B cell (primary cell): ENCODE measurements at places on chromosomes 3 and 15. TPM values are rescaled to one million over a fixed set of nuclear protein-coding genes. Genes with fewer than 3 reads are reported as not detected.

- DNase-seq, result no peak
Measured at GRCh38 chr3:192958219-192958872, 40.7 kb upstream of the MB21D2 start.

The JAGN1 gene
- 25.7 and 26.2 TPM in 2 replicates for total RNA-seq

GRCh38 chr3:137709011-137709601 is 55.0 kb upstream of the SOX14 start:
- no peak for DNase-seq

GRCh38 chr15:82750831-82751180 is 41.1 kb upstream of the AP3B2 start:
- no peak for DNase-seq

DNA sequence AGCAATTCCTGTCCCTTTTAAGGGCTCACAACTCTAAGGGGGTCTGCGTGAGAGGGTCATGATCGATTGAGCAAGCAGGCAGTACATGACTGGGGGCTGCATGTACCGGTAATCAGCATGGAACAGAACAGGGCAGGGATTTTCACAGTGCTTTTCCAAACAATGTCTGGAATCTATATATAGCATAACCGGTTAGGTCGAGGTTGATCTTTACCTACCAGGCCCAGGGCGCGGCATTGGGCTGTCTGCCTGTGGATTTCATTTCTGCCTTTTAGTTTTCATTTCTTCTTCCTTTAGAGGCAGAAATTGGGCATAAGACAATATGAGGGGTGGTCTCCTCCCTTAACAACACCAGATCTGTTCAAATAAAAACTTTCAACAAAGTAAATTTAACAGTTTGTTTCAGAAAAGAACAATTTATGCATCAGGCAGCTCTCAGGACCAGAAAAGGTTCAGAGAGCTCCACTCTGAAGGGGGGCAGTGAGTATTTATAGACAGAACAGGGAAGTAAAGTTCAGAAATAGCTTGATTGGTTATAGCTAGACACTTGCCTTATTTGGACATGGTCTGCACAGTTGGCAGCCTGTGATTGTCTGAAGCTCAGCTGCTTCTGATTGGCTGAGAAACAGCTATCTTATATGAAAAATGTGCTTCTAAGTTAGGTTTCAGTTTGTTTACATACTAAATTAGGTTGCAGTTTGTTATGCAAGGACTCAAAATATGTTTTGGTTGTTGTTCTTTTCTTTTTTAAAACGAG is 17.2 kb upstream of the B4GALT4 start:
- peak; percentile 18 for DNase-seq

The PCBP4 gene
- total RNA-seq, result 15.3 TPM in 2 replicates

- DNase-seq, result no peak
Measured at GRCh38 chr3:197038679-197039462, 9.3 kb upstream of the MELTF start.

The TRPM1 gene
- total RNA-seq, result not detected in 2 replicates

The ZNF35 gene
- total RNA-seq, result 12.1 and 16.6 TPM in 2 replicates

The MESP1 gene
- total RNA-seq, result 0.49 and 0.51 TPM in 2 replicates

DNA sequence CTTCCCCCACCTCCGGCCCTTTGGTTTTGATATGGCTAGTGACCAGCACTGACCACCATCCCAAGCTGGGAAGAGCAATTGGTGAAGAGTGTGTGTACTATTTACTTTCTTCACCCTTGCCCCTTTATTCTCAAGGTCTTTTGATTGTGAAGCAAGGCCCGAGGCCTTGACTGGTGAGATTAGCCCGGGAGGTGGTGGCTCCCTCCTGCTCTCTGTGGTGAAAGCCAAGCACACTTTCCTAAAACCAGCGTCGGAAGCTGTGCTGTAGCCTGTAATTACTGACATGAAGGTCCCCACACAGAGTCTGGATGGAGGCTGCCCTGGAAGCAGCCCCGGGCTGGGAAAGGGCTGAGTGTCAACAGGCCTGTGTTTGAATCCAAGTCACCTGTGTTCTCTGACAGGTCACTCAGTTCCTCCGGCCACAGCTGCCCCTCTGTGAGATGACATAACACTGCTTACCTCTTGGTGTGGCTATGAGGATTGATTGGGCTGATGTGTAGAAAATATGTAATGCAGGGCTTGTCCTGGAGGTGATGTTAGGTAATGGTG is 60.5 kb upstream of the PRR23C start:
- no peak for DNase-seq

DNA sequence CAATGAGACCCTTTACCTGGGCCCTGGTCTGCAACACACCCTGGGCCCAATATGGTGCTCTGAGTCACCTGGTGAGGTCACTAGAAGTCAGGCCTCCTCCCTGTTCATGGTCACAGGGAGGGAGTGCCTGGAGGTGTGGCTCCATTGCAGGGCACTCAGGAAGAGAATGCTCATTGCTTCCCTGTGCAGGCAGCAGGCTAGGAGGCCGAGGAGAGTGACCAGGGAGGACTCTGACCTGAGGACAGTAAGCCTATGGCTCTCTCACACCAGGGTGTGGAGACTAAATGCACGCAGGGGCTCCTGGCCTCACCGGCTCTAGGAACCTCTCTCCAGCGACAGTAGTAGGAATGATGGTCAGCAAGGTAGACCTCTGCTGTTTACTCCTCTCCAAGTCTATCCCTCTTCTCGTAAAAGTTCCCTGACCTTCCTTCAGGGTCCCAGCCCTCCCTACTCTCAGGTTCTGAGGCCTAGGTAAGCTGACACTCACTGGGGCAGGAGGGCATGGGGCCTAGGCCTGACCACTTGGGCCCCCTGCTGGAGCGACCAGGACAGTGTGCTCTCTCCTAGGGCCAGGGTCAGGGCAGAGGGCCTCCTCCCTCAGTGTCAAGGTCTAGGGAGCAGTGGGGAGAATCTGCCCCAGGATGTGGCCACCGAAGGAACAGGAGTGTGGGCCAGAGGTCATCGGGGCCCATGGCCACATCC is 9.6 kb upstream of the SLCO2A1 start:
- DNase-seq, result no peak

GRCh38 chr3:139202226-139202958 is 141.4 kb upstream of the MRPS22 start:
- no peak for DNase-seq

DNA sequence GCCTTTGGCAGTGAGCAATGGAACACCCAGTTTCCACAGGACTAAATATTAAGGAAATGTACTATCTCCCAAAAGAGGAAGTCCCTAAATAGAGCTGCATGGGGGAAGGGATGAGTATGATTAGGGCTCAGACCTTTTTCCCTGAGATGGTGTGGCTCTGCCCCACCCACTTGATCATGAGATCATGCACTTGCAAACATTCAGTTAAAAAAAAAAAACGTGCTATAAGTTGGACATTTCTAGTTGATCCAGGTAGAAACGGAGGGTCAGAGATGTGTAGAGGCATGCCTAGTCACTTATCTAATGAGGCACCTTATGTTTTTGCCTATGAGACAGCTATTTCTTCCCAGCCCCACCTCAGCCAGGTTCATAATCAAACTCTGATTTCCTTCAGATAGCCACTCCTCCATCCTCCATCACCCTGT is 24.5 kb upstream of the SSR3 start:
- no peak for DNase-seq

GRCh38 chr3:13821126-13821525 is 58.7 kb downstream of the WNT7A start:
- no peak for DNase-seq

The WWTR1 gene
- total RNA-seq, result 0.92 and 2.3 TPM in 2 replicates

The CAPN3 gene
- total RNA-seq, result 41.7 and 44.2 TPM in 2 replicates

GRCh38 chr15:88797663-88798339 is 5.4 kb upstream of the ACAN start:
- DNase-seq, result no peak

GRCh38 chr15:27483124-27483523 is 512.1 kb downstream of the GABRG3 start:
- no peak for DNase-seq

- no peak for DNase-seq
Measured at GRCh38 chr3:14300721-14301399, 101.5 kb upstream of the SLC6A6 start.

DNA sequence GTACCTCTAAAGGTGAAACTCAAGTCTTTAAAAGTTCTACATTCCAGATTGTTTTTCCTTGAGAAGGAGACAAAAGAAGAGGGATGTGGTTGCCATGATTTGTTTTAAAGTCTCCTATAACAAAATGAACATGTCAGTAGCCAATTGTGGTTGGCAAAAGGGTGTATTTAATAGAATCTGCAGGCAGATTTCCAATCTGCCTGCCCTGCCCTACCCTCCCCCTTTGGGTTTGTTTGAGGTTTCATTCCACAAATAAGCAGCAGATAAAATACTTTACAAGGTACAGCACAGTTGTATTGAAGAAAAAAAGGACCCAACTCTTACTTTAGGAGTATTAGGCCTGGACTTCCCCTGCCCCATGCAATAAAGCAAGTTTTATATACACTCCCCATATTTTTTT is 59.5 kb downstream of the MLH1 start:
- DNase-seq, result no peak

GRCh38 chr3:16186565-16186964 is 12.1 kb downstream of the GALNT15 start:
- DNase-seq, result no peak

DNA sequence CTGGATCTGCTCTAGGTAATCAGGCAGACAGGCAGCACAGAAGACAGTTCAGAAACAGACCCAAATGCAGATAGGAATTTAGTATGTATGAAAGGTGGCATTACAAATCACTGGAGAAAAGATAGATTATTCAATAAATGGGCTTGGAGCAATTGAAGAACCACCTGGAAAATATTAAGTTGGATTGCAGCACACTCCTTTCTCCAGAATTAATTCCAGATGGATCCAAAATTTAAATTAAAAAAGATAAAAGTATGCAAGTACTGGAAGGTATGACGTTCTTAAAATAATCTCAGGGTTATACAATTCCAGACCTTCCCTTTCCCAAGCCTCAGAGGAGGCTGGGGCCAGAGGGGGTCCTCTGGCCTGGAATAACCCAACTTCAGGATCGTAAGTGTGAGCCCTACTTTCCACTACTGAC is 32.5 kb downstream of the HRH1 start:
- DNase-seq, result no peak
